DMS153 (cell line): ENCODE measurements at places on chromosomes 6 and 20.

- no peak for DNase-seq
Observed at GRCh38 chr20:36591854-36592641, 13.5 kb upstream of the RAB5IF start.

DNA sequence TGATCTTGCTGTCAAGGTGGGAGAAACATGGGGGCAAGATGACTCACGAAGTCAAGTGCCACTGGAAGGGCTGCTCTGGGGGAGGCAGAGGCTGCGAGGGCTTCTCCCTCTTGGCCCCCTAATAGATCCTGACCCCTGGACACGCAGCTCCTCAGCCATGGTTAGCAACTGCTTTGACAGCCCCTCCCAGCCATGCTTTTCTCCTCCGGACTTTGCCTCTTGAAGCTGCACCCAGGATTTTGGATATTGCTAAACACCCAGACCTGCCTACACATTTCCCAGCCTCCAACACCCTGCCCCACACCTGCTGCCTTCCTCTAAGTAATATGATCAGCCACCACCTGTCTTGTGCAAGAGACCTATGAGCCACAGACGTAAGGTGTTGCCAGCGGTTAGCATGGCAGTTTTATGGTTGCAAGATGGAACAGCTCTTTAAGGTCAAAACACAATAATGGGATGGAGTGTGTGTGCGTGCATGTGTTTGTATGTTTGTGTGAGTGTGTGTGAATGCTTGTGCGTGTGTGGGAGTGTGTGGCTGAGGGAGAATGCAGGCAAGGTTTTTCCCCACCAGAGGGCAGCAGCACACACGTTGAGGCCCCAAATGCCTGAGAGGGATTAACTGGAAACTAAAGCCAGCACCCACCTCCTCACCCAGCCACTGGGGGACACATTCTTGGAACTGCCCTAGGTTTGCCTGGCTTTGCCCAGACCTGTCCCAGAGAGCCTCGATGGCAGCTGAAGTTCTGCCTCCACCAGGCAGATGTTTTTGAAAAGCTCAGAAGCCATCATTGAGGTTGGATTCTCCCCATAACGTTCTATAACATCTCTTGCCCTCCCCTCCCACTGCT, 2.5 kb downstream of the IP6K3 start:
- peak; percentile 91 for DNase-seq

- DNase-seq: no peak
Observed at GRCh38 chr6:5950361-5950785, 56.4 kb downstream of the NRN1 start.

DNA sequence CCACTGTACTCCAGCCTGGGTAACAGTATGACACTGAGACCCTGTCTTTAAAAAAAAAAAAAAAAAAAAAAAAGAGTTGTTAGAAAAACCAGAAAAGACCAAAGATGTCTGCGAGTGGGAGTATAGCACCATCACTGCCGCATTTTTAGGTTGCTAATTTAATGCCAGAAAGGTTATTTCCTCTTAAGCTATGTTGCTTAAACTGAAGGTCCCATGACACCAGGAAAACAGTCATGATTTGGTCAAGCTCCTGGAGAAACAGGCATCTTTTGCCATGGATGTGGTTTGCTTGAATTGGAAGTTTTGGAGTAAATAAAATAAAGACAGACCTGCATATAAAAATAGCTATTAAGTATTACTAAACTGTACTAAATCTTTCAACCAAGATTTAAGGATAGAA, 68.3 kb upstream of the TNFRSF21 start:
- no peak for DNase-seq

- no peak for DNase-seq
Observed at GRCh38 chr20:47330071-47330470, 26.4 kb downstream of the ZMYND8 start.

DNA sequence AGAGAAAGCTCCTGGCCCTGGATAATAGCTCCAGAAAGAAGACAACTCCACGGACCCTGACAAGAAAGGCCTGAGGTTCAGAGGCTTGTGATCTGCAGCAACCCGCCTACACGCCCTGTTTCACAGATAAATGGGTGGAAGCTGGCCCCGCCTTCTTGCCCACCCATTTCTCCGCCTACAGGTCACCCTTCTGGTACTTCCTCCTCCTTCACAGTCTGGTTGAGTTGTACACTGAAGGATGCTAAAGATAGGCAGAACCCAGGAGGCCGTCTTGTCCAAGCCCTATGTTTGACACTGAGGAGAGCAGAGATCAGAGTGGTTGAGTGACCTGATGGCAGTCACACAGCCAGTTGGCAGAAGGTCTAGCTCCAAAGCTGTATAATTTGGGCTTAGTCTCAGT, 34.2 kb upstream of the MDGA1 start:
- DNase-seq: no peak

GRCh38 chr6:75128878-75129570, 76.8 kb downstream of the COL12A1 start:
- no peak for DNase-seq

DNA sequence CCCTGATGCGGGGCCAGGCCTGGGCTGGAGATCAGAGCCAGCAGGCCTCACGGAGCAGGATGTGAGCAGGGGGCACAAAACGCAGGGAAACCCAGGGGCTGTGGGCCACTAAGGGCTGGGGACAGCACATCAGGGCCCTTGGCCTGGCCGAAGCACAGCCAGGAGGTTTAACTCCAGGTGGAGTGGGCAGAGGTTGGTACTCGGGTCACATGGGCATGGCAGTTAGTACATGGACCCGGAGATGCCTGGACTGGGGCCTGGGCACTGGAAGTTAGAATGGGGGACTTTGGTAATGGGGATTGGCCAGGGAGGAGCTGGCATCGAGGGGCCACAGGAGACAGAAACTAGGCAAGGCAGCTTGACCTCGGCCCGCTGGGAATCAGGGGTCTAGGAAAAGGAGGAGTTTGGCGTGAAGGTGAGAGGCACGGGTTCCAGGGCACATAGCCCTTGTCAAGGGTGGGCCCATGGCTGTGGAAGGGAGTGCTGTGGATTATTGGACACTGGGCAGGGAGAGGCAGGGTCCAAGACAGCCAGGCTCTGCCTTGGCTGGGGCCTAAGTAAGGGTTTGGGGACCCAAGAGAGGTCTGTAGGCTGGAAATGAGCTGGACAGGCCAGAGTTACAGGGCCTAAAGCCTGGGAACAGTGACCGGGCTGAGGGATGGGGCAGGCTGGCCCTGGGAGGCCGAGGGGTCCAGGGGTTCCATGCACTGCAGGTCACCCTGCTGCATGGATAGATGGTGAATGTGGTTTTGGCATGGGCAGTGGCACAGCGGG, 41.6 kb upstream of the CD93 start:
- no peak for DNase-seq

GRCh38 chr20:46122071-46122470, 4.0 kb downstream of the CD40 start:
- DNase-seq: no peak

- DNase-seq: no peak
Observed at GRCh38 chr6:142075516-142076101, 57.1 kb upstream of the GJE1 start.

GRCh38 chr6:150478656-150479545, 110.1 kb downstream of the IYD start:
- DNase-seq: no peak

DNA sequence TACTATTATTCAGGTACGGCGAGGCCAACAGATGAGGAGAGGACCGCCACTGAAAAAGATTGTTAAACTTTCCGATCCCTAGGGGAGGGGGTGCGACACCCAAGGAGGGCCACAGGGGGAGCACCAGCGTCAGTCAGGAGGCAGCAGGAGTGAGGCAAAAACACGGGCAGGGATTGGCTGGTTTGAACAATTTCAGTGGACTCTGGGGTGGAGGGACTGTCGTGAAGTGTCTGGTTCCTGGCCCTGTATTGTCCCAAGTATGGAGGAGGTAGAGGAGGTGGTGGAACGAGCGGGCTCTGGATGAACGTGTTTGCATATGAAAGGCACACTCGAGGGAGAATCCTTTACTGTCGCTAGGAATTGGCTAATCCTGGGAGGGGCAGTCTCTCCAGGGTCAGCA, 32.5 kb upstream of the MCUR1 start:
- no peak for DNase-seq

GRCh38 chr20:40494248-40494647, 194.8 kb downstream of the MAFB start:
- DNase-seq: no peak

DNA sequence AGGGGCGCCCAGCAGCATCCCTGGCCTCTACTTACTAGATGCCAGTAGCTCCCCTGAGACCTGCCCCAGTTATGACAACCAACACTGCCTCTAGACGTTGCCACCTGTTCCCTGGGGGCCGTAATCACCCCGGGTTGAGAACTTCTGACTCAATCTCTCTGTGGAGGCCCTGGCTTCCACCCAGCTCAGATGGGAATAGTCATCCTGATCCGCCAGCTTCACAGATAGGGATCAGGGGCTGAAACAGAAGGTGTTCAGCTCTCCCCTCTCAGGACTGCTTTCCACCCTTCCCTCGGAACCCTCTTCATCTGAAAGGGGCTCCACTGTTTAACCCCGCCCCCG, 3.3 kb downstream of the CAPN11 start:
- DNase-seq: no peak

- DNase-seq: no peak
Observed at GRCh38 chr6:158237656-158238055, 69.5 kb downstream of the GTF2H5 start.

- no peak for DNase-seq
Observed at GRCh38 chr6:104325341-104326172, 534.2 kb downstream of the HACE1 start.

- no peak for DNase-seq
Observed at GRCh38 chr20:731891-732560, 36.3 kb downstream of the SLC52A3 start.

DNA sequence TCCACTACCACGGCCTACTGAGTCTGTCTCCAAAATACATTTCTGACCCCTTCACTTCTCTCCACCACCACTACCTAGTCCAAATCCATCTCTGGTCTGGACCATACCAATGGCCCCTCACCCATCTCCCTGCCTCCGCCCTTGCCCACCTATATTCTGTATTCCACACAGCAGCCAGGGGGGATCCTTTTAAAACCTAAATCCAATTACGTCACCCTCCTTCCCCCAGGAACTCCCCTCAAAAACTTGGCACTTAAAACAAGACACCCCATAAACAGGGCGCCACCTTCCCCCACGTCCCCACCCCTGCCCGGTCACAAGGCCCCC, 680 bp downstream of the PDRG1 start:
- DNase-seq: no peak

DNA sequence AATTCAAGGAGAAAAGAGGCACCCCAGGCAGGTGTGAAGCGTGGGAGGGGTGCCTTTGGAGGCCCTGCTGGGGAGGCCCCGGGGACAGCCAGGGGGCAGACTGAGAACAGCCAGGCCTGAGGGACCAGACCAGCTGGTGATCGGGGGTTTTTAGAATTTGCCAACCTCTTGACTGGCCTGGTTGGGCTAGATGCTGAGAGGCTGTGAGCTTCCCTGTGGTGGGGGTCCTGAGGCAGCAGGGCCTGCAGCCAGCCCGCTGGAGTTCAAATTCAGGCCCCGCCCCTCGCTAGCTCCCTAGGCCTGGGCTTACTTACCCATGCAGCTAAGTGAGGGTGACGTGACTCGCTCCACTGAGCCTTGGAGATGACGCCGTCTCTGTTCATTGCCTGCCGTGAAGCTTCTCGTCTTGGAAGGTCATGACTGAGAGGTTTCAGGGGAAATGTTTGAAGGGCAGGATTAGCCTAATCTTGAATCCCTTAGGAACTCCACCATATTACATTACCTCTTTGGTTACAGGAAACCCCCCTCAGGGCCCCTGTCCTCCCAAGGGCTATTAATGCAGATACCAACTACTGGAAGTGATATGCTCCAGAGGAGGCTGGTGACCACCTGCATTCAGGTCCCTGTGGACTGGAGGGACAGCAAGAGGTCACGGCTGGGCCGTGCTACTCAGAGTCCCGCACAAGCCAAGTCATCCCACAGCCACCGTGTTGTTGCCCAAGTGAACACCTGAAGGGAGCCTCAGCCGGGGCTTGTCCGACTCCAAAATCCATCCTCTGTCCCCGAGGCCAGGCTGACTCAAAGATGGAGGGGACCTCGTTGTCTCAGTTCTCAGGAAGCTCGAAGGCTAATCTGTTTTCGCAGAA, 73.9 kb upstream of the DUSP22 start:
- no peak for DNase-seq

GRCh38 chr6:44444853-44445252, 57.3 kb downstream of the CDC5L start:
- no peak for DNase-seq

GRCh38 chr6:109660526-109661320, 30.3 kb downstream of the AK9 start:
- no peak for DNase-seq

DNA sequence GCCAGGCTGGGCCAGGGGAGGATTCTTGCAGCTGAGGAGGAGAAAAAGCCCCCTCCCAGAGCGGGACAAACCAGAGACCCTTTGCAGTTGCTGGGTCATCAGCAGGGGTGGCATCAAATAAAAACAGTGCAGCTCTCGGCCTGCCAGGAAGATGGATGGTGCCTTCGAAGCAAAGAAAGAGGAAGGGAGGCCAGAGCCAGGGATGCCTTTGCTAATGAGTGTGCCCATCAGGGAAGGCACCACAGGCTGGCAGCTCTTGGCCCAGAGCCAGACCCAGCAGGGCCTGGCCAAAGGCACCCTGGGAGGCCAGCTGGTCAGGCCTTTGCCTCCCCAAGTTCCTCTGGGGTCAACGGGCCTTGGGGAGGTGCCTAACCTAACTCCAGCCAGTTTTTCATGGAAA, 26.3 kb upstream of the ZNF318 start:
- no peak for DNase-seq

GRCh38 chr6:137357263-137357947, 136.8 kb downstream of the OLIG3 start:
- DNase-seq: no peak

DNA sequence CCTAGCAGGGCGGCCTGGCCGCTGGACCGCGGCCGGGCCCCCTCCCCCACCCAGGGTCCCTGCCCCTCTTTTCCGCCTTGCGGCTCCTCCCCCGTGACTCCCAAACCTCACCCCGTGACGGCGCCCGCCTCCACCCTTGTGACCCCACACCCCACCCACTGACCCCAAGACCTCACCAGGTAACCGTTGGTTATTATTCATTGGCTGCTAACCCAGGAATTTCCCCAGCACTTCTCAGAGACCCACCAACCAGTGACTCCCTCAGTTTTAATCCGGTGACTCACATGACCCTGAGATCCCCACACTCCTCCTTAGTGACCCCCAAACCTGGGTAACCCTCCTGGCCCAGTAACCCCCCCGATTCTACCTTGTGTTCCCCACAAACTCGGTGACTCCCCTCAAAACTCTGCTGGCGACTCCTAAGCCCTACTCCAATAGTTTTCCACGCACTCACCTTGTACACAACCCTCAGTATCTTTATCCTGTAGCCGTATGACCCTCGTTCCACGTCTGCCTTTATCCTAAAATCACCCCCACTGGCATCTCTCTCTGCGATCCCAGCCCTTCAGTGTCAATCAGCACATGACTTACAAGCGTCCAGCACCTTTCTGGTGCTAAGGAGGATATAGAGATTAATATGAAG, 534 bp downstream of the ZNF76 start:
- no peak for DNase-seq
